ENCODE measurements at places on chromosomes 7 and 10.
A peak's percentile ranks its signal among the peaks of the same experiment; 100 is the strongest.

GRCh38 chr10:88045096-88045495 lies 181.7 kb downstream of the PTEN start:
- no peak for DNase-seq

- no peak for DNase-seq
These were observed 77.2 kb downstream of the COL13A1 start for GRCh38 chr10:69878951-69879350.

DNA sequence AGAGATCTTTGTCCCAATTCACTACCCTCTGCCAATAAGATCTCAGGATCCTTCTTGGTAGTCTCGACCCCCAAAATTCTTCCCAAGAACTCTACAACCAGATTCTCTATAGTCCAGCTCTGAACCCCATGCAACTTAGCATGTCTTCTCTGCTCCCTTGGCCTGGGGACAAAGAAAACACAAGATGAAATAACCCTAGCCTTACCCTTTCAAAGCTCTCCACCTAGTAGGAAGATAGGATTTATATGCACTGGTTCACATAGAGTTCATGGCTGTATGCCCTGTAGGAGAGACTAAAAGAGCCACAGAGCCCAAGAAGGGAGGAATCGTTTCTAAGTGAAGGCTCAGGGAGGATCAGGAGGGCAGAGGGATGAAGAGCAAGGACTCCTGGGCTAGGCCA lies 96.1 kb downstream of the PPP1R3C start:
- DNase-seq, result no peak

GRCh38 chr7:46288861-46289260 lies 367.8 kb upstream of the IGFBP3 start:
- no peak for DNase-seq

DNA sequence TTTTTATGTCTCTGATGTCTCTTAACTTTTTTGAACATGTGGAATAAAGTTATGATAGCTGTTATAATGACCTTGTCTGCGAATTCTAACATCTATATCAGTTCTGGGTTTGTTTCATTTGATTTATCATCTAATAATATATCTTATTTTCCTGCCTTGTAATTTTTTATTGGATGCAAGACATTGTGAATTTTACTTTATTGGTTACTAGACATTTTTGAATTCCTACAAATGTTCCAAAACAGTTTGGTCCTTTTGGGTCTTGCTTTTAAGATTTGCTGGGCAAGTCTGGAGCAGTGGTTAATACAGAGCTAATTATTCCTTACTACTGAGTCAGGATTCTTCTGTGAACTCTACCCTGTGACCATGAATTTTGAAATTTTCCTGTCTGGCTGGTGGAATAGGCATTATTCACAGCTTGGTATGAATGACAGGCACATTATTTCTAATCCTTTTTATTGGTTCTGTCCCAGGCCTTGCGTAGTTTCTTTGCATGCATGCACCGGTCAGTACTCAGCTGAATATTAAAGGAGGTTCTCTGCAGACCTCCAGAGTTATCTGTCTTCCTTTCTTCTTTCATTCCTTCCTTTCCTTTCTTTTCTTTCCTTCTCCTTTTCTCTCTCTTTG lies 9.0 kb downstream of the CUTC start:
- no peak for DNase-seq

- no peak for DNase-seq
These were observed 5.6 kb upstream of the PAX2 start for GRCh38 chr10:100739517-100740368.

- DNase-seq, result no peak
These were observed 20.3 kb downstream of the TMEM243 start for GRCh38 chr7:87199241-87199640.

DNA sequence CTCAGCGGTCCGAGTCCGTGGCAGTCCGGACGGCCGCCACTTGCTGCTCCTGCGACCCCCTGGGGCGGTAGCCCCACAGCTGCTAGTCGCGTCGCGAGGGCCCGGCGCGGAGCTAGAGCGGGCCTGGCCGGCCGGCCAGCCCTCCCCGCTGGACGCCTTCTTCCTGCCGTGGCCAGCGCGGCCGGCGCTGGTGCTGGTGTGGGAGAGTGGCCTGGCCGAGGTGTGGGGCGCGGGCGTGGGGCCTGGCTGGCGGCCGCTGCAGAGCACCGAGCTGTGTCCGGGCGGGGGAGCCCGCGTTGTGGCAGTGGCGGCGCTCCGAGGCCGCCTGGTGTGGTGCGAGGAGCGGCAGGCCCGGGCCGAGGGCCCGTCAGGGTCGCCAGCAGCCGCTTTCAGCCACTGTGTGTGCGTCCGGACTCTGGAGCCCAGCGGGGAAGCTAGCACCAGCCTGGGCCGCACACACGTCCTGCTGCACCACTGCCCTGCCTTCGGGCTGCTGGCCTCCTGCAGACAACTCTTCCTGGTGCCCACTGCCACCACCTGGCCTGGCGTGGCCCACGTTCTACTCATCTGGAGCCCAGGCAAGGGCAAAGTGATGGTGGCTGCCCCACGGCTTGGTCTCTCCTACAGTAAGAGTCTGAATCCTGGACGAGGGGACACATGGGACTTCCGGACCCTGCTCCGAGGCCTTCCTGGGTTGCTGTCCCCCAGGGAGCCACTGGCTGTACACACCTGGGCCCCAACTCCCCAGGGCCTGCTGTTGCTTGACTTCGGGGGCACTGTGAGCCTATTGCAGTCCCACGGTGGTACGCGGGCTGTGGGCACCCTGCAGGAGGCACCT lies 631 bp downstream of the HPS6 start:
- peak; percentile 67 for DNase-seq

DNA sequence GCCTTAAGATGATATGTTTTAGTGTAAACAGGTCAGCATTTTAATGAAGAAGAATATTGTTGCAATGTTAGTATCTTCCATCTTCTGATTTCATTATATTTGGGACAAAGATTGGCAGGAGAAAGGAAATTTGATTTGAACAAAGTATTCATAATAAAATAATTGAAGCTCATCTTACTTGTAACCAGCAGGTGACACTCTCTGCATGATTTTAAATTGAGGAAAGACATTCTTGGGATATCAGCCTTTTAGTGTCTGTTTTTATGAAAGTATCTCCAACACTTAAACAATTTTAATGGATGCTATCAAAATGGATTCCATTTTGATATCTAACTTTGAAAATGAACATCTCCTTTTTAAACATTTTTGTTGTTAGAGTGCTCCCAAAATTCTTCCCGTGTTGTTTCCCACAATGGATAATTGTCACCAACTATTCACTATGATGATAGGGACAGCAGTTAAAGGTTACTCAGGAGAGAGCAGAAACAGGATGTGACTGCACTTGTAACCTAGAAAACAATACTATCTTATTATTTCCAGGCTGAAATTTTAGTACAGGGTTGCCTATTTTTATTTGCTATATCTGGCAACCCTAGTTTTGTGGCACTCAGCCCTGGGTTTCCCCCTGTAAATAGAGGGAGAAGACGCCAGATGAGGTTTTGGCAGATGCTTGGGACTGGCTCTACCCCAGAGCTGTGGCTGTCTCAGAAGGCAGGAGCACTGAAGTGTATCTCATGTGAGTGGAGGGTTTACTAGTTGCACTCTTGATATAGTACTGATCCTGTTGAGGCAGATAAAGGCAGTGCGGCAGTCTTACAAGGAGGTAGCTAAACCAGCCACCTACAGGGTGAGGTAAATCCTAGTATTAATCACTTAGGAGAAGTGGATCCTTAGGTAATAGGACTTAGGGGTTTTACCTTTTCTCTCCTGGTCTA lies 31.0 kb upstream of the ABCB4 start:
- DNase-seq, result peak; percentile 13

- DNase-seq, result no peak
These were observed 39.9 kb upstream of the TMEM229A start for GRCh38 chr7:124072603-124073309.

GRCh38 chr10:124459395-124459794 lies 2.2 kb upstream of the LHPP start:
- no peak for DNase-seq

GRCh38 chr7:80902716-80903308 lies 16.0 kb downstream of the SEMA3C start:
- DNase-seq, result no peak

DNA sequence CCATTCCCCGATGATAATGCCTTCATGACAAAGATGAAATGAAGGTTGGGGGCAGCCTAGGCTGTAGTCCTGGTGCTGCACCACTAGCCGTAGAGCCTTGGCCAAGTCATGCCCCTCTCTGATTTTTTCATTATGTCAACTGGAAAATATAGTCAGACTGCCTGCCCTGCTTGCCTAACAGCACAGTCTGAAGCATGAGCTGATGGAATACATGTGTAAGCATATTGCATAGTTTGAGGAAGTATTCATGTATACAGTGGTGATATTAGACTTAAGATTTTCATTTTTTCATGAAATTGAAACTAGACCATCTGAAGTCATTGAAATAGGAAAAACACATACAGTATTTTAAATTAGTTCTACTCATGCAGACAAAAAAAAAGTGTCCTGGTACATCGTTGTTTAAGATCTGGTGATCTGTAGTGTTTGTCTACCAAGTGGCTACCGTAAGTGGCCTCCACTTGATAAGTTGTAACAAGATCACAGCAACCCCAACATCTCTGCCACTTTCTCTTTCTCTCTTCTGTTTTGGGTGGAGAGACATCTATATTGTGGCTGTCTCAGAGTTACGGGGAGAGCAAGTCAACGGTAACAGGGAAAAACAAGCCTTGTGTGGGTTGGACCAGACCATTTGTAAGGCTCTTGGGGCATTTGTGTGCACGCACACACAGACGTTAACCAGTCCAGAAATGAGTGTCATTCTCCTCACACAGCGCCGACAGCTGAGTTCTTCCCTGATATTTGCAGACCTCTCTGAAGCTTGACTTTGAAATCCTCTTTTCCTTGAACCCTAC lies 716.6 kb upstream of the GALNT17 start:
- no peak for DNase-seq

DNA sequence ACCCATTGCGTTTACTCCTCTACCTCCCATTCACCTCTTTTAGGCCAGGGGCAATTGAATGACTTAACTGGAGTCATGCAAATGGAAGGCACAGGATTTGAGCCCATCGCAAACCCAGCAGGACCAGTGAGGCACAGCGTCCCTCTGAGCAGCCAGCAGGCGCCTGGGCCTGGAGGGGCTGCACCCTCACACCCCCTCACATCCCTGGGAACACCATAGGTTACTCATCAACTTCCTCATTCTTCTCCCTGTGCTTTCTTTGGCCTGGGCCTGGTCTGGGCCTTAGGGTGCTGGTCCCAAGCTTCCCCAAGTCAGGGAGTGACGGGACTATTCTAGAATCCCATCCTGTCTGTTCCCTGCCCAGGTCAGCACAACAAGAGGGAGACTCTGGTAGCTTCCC lies 169.4 kb upstream of the EEPD1 start:
- no peak for DNase-seq

- DNase-seq, result no peak
These were observed 36.6 kb downstream of the RBM28 start for GRCh38 chr7:128307061-128307460.
